GM04504 (cell line): ENCODE measurements at places on chromosomes 1 and 21.

DNA sequence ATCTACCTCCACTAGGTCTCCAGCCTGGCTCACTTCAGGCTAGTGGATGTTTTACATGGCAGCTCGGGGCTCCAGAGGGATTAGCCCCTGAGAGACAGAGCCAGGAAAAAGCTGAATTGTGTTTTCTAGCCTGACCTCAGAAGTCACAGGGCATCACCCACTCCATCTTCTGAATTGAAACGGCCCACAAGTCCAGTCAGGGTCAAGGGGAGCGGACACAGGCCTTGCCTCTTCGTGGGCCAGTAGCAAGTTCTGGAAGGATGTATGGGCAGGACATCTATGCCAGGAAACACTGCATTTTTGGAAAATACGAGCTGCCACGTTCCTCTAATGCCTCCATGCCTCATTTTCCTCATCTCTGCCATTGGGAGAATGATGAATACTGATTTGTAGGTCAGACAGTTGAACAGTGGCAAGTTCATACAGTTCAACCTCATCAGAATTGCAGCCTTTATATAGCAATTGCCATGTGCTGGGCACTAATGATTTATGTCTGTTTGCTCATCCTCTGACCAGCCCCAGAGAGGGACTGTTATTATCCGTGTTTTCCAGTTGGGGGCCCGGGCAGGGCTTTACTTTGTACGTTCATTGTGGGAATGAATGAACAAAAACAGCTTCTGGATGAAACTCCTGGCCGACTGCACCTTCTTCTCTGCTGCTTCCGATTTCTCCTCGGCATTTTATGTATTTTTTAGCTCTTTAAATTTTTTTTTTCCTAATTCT lies 23.2 kb upstream of the PCBP3 start:
- no peak for DNase-seq

DNA sequence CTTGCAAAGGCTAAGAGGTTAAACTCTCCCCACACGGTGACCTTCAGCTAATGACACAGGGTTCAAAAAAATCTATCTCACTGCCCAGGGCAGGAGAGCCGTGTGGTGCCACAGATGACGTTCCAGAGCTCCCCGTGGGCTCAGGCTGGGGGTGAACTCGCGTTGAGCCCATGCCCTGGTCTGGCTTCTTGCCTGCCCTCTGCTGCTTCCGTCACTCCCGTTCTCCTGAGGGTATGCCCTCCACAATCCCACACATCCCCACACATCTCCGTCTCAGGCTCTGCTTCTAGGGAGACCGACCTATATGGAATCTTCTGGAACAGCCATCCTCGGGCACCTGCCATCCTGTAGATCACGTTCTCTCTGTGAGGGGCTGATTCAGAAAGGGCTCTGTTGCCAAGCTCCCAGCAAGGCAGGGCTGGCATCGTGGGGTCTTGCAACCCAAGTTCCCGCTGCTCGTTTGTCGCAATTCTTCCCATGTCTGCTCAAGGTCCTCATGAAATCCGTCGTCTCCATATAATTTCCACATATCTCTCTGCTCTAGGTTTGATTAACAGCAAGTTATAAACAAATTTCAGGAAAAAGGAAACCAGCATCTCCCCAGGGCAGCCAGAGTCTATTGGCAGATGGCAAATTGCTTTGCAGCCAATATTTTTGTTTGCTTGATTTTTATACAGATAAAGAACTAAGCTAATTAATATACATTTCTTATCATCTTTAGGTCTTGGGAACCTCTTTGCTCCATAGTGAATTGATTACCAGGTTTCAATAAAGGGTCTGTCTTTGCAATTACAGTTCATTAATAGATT lies 278.2 kb downstream of the PTPRU start:
- no peak for DNase-seq

- no peak for DNase-seq
Measured at GRCh38 chr21:41322496-41323382, 6.1 kb downstream of the FAM3B start.

- DNase-seq: no peak
Measured at GRCh38 chr21:36159356-36159921, 2.8 kb downstream of the DOP1B start.

- no peak for DNase-seq
Measured at GRCh38 chr1:241846862-241847539, 1.0 kb upstream of the EXO1 start.

DNA sequence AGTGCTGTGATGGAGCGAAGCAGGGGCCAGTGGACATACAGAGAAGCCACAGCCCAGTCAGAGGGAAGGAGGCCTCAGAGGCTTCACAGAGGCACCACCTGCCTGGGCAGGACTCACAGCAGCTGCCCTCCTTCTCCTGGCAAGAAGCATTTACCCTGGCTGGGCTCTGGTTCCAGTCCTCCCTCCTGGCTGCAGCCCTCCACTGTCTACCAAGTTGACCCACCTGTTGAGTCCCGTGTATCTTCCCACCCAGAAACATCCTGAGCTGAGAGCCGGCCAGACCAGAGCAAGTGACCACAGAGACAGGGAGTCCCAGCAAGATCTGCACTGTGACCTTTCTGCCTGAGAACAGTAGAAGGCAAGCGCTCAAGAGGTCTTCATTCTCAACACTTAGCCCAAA lies 49.7 kb downstream of the GLIS1 start:
- no peak for DNase-seq

- no peak for DNase-seq
Measured at GRCh38 chr1:7993593-7994479, 32.3 kb downstream of the ERRFI1 start.

GRCh38 chr1:153498746-153499145 lies 37.0 kb downstream of the S100A6 start:
- no peak for DNase-seq

DNA sequence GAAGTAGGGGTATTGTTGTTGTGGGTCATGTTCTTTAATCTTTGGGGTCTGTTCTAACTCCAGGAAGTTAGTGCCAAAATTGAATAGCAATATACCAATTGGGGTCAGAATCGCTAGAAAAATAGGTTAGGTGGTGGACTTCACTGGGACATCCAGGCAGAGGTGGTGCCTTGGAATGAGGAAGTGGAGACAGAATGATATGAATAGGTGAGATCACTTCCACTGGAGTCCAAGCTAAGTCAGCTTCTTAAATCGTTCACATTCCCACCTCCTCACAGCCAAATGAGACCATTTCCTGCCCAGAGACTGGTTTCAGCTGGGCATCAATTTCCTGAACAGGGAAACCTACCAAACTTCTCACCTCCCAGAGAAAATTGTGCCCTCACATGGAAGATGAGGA lies 137.8 kb upstream of the RAB4A start:
- DNase-seq: no peak

GRCh38 chr1:41478118-41478748 lies 6.2 kb downstream of the EDN2 start:
- DNase-seq: no peak

DNA sequence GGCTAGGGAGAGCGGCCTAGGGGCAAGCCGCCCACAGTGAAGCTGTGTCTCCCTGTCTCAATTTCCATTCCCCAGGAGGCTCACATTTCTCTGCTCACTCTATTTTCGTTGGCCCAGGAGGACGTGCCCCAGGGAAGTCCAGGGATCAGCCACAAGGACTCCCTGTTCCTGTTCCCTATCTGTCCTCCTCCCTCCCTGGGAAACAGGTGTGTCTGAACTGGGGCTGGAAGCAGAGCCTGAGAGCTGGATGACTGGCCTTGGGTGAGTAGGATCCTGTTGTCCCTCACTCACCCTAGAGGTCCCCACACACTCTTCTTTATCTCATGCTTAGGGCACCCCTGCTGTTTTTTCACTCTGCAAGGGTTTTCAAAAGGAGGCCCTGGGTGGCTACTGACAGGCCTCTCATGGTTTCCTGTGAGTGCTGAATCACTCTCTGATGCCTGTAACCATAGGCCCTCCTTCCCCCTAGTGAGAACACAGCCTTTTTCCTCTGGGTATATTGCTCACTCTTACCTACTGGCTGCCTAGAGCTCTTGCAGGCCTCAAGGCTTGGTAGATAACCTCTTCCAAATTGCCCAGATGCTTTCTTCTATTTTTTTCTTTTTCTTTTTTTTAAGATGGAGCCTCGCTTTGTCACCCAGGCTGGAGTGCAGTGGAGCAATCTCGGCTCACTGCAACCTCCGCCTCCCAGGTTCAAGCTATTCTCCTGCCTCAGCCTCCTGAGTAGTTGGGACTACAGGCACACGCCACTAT lies 3.3 kb upstream of the UTP11 start:
- DNase-seq: no peak

DNA sequence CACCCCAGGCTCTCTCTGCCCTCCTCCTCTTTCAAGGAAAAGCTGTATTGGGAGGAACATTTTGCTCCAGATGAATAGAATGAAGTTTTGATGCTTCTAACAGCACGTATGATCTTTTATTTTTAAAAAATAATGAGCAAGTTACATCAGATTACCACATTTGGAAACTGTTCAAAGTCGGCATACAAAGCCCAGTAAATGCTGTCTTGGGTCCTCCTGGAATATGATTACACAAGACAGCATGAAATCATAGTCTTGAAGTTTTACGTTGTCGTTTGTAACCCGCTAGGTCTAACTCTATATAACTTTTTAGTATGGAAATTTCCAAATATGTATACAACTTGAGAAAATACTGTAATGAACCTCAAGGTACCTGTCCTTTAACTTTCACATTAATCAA lies 385.6 kb downstream of the HLX start:
- no peak for DNase-seq

DNA sequence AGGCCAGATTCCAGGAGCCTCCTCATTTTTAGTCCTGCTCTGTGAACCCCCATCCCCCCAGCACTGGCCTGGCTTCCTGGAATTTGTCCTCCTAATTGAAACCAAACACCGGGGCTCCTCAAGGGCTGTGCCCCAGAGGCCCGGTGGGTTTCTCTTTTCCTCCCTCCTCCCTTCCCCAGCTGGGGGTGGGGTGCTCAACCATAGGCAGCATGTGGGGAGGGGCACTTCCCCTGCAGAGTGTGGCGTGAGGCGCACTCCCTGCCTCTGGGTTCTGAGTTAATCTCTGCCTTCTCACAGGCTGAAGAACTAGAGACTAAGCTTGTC lies 67.5 kb upstream of the ACOT11 start:
- no peak for DNase-seq

GRCh38 chr1:9628541-9629444 lies 22.7 kb upstream of the PIK3CD start:
- no peak for DNase-seq

GRCh38 chr1:69952676-69953075 lies 252.7 kb downstream of the LRRC40 start:
- no peak for DNase-seq

- no peak for DNase-seq
Measured at GRCh38 chr21:30760776-30761175, 5.5 kb upstream of the KRTAP21-1 start.

DNA sequence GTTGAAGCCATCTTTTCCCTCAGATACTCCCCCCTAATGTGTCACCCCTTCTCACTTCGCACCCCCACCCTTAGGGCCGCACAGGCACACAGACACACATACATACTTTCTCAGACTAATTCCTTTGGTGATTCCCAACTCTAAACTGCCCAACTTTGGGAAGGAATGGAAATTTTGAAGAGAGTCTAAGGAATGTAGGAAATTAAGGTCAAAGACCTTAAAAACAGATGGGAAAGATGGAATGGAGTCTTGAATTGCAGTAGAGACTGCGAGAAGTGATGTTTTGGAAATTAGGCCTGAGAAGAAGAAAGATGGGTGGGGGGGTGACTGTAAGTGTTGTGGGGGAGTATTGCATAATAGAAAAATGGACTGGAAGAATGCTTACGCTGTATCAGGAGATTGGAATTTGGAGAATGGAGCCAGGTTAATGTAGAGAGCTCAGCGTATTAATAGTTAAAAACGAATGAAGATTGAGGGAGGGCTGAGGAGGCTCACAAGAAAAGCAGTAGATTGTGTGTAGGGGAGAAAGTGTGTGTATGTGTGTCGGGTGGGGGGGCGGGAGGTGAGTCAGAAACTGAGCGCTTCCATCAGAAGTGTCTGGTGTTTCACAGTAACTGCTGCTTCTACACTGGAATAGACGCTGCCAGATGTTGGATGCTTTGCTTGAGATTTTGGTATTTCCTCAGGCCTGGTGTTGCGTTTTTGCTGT lies 1.7 kb downstream of the PIP5K1A start:
- DNase-seq: peak; percentile 68
